ENCODE measurements at places on chromosomes 5 and 9.

DNA sequence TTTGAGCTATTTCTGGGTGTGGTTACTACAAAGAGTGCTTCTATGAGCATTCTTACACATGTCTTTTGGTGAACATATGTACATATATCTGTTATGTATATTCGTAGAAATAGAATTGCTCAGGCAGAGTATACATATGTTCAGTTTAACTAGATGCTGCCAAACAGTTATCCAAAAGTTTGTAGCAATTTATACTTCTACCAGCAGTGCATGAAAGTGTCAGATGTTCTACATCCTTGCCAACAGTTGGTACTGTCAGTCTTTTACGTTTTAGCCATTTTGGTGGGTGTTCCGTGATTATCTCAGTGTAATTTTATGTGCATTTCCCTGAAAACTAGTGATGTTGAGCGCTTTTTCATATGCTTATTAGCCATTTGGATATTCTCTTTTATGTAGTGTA lies 35.9 kb upstream of the DMRT2 start:
- DNase-seq = no peak

GRCh38 chr5:176341325-176342157 lies 20.0 kb downstream of the KIAA1191 start:
- DNase-seq = no peak

DNA sequence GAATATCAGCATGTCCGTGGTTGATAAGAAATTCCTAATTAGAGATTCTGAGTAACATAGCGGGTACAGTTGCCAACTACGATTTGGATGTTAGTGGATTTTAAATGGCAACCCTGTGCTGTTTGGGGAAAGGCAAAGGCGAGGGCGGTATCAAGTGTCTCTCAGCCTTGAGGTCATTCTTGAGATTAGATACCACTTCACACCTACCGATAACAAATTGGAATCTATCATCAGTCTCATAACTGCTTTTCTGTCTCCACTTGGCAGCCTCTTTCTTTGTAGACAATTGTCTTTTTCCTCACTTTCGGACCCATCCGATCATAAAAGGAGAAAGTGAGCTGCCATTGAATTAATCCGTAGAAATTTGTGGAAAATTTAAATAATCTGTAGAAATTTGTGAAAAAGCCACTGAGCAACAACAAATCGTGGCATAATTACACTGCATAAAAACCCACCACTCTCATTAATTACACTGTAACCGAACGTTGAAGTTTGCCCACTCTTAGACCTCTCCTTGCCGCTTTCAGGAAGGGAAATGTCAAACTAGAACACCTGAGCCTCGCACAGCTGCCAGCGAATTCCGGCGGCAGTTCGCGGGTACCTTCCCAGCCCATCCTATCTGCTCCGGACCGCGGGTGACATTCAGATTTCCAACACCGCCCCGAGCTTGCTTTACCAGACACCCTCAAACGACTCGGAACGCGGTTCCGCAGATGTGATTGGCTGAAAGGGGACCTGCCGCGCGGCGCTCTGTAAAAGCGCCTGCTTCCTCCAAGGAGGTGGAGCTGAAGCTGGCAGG lies 849 bp upstream of the RGMB start:
- DNase-seq = peak; percentile 93

DNA sequence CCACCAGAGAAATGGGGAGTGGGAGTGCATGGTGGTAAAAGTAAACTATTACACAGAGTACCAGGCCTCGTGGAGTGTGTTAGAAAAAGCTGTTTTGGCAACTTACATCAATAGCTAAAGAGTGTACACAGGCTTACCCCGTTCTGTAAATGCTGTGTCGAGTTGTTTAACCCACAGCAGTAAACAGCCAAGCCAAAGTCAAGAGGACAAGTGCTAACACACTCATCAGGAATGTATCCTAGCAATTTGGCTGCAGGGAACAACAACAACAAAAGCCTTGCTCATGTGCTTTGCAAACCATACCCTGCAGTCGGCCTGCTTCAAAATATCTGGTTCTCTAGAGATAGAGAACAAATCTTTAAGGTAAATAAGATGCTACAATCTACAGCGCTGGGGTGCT lies 15.9 kb downstream of the DAP start:
- DNase-seq = peak; percentile 35

DNA sequence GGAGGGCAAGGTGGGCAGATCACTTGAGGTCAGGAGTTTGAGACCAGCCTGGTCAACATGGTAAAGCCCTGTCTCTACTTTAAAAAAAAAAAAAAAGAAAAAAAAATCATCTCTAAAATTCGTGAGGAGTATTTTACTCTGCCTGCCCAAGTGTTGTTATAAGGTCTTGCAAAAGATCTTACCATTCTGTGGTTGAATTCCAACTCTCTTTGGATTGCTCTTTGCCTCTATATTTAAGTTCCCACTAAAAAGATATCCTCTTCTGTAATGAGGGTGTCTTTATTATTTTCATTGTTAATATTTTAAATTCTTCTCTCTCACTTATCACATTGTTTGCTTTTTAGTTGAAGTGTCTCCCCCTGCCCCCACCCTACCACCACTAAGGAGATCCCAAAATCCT lies 33.4 kb downstream of the CREBRF start:
- peak; percentile 82 for DNase-seq

DNA sequence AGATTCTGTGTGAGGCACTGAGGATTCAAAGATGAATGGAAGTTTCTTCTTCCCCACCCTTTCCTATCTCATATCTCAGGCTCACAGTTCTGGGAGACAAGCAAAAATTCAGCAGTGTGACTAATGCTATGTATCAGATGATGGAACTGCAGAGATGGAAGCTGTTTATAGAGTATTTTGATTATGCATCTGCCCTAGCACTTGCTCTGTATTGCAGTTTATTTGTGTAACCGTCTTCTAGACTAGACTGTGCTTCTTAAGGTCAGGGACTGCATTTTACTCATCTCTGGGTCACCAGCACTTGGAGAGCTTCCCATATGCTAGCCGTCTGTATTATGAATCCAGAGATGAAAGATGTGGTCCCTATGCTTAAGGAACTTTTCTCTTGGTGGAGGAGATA lies 12.6 kb downstream of the CAVIN4 start:
- peak; percentile 92 for DNase-seq

DNA sequence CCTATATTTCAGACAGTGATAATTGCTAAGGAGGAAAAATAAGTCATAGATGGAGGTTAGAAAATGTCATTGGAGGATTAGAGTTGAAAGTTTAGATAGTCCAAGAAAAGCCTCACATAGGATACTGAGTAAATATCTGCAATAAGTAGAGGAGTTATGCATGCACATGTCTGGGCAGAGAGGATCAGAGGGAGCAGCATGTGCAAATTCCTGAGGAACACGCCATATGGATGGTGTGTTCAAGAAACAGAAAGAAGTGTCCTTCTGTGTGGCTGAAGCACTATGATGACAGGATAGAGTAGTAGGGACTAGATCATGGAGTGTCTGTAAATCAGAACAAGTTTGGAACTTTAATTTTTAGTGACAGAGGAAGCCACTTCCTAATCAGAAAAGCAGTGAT lies 52.2 kb downstream of the SGCD start:
- DNase-seq = no peak

DNA sequence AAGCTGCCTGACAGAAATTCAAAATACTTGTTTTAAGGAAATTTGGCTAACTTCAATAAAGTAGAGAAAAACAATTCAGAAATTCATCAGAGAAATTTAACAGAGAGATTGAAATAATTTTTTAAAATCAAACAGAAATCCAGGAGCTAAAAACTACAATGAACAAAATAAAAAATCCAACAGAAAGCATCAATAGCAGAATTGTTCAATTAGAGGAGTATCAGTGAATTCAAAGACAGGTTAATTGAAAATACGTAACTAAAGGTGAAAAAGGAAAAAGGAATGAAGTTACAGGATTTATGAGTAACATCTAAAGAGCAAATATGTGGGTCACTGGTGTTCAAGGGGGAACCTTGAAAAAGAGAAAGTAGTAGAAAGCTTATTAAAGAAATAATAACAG lies 36.8 kb downstream of the FANCC start:
- DNase-seq = no peak

- no peak for DNase-seq
These were observed 182.2 kb downstream of the AOPEP start for GRCh38 chr9:94908583-94909249.

DNA sequence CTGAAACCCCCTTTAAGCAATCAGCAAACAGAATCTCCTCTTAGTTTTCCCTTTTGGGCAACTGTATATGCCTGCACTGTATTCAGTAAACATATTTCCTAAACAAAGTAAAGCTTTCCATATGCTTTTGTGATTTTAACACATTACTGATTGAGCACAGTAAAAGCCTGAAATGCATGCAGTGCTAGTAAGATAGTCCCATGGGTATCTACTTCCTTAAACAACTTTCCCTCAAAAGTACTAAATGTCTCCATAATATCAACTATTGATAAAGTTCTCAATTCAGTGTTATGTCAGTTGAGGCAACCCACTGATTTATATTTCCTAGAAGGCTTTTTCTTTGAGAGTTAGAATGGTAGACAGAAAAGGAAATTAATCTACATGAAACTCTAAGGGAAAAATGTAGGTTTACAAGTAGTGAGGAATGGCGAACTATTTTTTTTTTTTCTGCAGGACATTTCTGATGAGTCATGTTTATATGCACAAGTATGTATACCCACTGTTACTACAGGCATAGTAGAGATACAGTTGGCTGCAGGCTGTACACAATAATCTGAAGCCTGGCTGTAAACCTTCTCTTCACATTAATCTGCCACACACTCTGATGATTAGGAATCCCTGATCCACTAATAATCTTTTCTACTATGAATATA lies 31.2 kb upstream of the CEP120 start:
- DNase-seq = peak; percentile 42

GRCh38 chr5:143494162-143494561 lies 90.7 kb upstream of the NR3C1 start:
- peak; percentile 89 for DNase-seq

- DNase-seq = peak; percentile 71
These were observed 134.1 kb downstream of the PAPPA start for GRCh38 chr9:116287721-116288120.

DNA sequence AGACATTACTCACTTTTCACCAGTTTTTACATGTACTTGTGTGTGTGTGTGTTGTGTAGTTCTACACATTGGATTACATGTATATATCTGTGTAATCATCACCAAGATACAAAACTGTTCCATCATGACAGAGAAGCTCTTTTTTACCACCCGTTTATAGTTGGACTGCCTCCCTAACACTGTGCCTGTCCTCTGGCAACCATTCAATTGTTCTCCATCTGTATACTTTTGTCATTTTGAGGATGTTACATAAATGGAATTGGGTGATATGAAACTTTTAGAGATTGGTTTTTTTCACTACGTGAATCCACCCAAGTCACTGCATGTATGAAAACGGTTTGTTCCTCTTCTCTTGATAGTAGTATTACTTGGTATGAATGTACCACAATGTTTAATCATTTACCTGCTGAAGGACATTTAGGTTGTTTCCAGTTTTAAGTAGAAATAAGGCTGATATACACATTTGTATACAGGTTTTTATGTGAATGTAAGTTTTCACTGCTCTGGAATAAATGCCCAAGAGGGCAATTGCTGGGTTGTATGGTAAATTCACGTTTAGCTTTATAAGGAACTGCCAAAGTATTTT lies 126.2 kb downstream of the MAPKAP1 start:
- DNase-seq = no peak

- DNase-seq = peak; percentile 74
These were observed 225.7 kb upstream of the KLF9 start for GRCh38 chr9:70639853-70640814.

DNA sequence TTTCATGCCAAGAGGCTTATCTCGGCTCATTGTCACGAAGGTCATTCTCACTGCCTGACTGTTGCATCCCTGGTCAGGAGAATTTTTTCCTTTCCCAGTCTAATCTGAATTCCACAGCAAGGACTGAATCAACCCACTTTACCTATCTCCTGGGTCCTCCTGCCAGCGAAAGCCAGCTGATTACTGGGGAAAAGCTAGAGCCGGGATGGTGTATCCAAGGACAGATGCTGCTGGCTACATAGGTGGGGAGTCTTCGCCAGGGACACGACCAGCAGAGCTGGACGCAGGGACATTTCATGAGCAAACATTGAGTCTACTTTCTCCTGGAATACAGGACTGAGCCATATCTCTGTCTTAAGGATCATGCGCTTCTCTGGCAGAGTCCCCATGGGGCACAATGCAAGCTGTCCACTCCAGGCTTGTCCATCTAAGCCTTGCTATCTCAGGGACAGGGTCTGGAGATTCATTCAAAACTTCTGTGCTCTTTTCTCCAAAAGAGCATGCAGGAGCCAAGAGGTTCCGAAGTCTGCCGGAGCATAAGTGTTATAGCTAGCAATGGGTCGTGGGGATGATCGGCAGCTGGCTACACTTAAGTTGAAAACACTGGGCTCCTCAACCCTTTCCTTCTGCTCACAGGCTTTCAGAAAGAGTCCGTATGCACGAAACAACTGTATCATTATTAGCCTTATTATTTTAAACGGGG lies 6.5 kb upstream of the HAND1 start:
- no peak for DNase-seq

DNA sequence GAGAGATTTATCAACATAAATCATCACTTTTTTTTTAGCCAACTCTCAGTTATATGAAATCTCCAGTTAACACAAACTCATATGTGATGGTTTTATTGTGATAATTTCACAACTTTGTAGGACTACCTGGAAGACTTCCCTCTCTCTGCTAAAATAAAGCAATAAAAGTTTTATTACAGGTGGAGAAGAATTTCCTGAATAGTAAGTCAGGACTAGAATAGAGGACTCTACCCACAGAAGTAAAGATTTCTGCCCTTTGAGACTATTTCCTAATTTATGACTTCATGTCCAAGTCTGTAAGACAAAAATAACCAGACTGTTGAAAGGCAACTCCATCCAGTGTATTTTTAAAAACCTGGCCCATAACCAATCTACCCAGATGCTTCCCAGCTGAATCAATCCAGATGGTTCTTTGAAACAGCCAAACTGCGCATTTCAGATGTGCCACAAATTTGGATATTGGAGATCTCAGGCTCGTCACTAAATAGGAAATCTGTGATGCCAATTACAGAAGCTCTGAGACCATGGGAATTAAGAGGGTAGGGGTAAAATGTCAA lies 234.0 kb upstream of the NMUR2 start:
- DNase-seq = no peak

DNA sequence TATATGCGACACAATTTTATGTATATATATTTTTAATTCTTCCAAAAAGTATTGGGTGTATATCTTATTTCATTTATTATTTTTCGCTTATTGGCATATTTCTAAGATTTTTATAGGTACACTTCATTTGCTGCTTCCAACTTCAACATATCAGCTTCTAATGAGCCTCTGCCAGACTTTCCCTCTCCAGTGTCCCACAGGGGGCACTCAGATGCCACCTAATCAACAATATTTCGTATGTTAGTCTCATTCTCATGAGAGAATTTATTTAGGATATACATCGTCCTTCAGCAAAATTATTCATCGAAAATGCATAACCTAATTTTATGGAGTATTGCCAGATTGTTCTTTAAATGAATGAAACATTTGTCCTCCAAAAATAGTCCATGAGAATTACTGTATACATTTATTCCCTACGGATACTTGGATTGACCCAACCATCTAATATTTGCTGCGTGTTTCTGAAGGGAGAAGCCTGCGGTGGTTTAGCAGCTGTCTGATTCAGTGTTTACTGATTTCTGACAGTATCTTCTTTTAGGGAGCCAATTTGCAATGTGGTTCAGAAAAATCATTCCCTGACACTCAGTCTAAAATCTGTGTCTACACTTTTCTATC lies 100.6 kb upstream of the SELENOP start:
- DNase-seq = peak; percentile 68
